ENCODE measurements at places on chromosomes 4 and X.

- no peaks in the 10 kb centered on the region for H3K27me3 ChIP-seq
- H3K4me3 ChIP-seq, result no peak overlapping the region
- no peak overlapping the region for H3K27ac ChIP-seq
- H3K36me3 ChIP-seq, result no peaks in the 10 kb centered on the region
- no peaks in the 10 kb centered on the region for H3K4me1 ChIP-seq
Observed at GRCh38 chr4:101699441-101700124, 90.9 kb upstream of the BANK1 start.

- no peak overlapping the region for H3K27ac ChIP-seq
- no peak overlapping the region for H3K4me3 ChIP-seq
- no peaks in the 10 kb centered on the region for H3K36me3 ChIP-seq
- no peak for DNase-seq
Observed at GRCh38 chr4:30525662-30526315, 194.4 kb upstream of the PCDH7 start.

DNA sequence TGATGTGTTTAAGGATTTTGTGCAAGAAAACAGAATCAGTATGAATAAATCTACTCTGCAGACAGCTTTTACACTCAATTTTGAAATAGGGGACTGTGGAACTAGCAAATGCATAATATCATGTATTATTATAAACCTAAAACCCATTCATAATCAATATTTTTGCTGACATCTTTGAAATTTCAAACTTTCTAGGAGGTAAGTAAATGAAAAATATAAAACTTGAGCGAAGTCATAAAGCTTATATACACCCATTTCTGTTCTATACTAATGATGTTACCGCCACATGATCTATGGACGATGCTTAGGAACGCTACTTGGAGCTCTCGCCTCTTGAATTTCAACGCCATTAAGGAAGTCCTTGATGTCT lies 38.1 kb downstream of the ADGRA3 start:
- H3K4me3 ChIP-seq, result no peak overlapping the region
- H3K27me3 ChIP-seq, result no peaks in the 10 kb centered on the region
- no peak for DNase-seq
- H3K4me1 ChIP-seq, result peaks cover 9% of the 10 kb centered on the region

DNA sequence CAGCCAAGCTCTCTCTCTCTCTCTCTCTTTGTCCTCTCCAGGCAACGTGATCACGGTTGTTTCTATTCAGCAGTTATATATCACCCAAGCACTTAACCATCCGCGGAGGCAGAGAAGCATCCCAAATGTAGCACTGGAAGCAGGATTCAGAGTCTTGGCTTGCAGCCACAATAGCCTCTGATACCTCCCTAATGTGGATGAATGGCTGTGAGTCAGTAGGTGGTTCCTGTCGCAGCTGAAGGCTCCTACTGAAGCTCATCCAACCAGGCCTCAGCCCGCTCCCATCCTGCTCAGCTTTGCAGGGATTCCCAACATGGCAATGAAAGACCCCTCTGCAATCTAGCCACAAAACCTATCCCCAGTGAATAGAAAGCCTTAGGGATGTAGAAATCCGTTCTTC lies 5.1 kb downstream of the HS6ST2 start:
- H3K36me3 ChIP-seq, result no peaks in the 10 kb centered on the region
- H3K27me3 ChIP-seq, result peaks cover 13% of the 10 kb centered on the region
- H3K27ac ChIP-seq, result no peak overlapping the region
- no peak for DNase-seq
- no peaks in the 10 kb centered on the region for H3K4me1 ChIP-seq

DNA sequence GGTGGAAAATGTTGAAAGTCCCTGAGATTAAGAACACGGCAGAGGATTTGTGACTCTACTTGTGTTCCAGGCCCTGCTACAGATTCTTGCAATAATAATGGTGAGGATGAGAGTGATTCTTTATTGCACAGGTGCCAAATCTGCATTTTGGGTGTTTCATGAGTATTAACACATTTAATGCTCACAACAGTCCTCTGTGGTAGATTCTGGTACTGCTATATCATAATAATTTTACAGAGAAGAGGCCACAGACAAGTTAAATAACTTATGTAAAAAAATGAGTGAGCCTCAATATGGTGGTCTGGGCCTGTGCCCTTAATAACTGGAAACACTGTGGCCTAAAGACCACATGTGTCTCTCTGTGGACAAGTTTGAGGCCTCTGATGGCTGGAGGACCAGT lies 124.3 kb downstream of the C4orf33 start:
- no peaks in the 10 kb centered on the region for H3K4me1 ChIP-seq
- DNase-seq, result no peak
- H3K36me3 ChIP-seq, result no peaks in the 10 kb centered on the region
- H3K4me3 ChIP-seq, result no peak overlapping the region

DNA sequence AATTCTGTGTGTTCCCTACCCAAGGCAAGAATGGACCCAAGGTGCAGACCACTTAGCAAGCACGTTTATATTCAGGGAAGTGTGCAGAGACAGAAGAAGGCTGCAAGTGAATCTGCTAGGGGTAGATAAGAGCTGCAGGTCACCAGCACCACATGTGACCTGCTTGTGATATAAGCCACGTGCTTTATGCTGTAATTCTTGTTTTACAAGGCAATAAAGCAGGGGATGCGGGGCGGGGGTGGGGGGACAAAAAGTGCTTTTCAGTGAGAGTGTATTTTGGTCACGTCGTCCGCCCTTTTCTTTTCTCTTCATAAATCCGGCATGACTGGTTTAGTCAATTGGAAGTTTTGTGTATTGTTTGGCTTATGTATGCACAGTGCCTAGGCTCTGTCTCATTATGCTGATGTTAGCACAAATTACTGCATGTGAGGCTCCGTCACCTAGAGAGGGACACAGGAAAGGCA lies 192.7 kb downstream of the RBMX2 start:
- H3K4me3 ChIP-seq, result no peak overlapping the region
- no peak overlapping the region for H3K27ac ChIP-seq
- no peaks in the 10 kb centered on the region for H3K36me3 ChIP-seq
- peaks cover 2% of the 10 kb centered on the region for H3K27me3 ChIP-seq

GRCh38 chrX:45295259-45295986 lies 94.7 kb upstream of the DIPK2B start:
- peaks cover 9% of the 10 kb centered on the region for H3K27me3 ChIP-seq
- H3K4me1 ChIP-seq, result no peaks in the 10 kb centered on the region
- peak; percentile 36 for DNase-seq
- H3K27ac ChIP-seq, result no peak overlapping the region
